Endothelial cell of umbilical vein (primary cell): ENCODE measurements at places on chromosomes 3 and 15. TPM values are rescaled to one million over a fixed set of nuclear protein-coding genes. Genes with fewer than 3 reads are reported as not detected.
A peak's percentile ranks its signal among the peaks of the same experiment; 100 is the strongest.

- DNase-seq, result peak; percentile 40
Observed at GRCh38 chr3:123880998-123881561, 3.1 kb downstream of the MYLK start.

DNA sequence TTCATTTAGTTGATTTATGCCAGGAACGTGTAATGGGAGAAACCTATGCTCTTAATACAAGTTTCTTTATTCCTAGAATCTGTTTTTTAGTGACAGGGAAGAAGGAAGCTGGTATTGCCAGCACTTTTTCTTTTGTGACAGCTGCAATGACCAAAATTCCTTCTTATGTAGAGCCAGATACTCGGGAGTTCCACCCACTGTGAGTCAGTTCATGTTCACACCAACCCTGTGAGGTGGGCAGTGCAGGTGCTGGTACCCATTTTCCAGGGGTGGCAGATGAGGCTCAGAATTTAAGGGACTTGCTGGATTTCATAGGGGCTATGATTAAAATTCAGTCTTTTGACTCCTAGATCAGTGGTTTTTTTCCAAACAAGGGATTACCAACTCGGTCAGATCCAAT is 34.7 kb downstream of the OXNAD1 start:
- DNase-seq, result no peak

DNA sequence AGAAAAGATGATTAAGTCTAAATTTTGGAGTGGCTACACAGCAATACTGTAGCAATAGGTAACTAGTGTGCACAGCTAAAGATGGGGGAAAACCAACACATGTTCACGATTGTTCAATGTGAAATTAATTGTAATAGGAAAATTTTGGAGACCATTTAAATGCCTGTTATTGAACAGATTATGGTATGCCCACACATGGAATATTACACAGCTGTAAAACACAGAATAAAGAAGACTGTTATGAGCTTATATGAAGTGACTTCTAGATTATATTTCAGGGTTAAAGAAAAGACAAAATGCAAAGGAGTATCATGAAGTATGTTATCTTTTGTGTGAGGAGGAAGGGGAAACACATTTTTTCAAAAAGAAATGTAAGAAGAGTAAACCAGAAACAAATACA is 43.8 kb downstream of the SPINK8 start:
- no peak for DNase-seq

GRCh38 chr3:139312959-139313358 is 30.9 kb upstream of the MRPS22 start:
- no peak for DNase-seq

GRCh38 chr15:51796847-51797401 is 32.5 kb upstream of the TMOD3 start:
- no peak for DNase-seq

DNA sequence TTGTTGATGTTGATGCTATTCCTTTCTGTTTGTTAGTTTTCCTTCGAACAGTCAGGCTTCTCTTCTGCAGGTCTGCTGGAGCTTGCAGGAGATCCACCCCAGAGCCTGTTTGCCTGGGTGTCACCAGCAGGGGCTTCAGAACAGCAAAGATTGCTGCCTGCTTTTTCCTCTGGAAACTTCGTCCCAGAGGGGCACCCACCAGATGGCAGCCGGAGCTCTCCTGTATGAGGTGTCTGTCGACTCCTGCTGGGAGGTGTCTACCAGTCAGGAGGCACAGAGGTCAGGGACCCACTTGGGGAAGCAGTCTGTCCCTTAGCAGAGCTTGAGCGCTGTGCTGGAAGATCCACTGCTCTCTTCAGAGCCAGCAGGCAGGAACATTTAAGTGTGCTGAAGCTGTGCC is 303.2 kb downstream of the ZIC1 start:
- DNase-seq, result no peak

DNA sequence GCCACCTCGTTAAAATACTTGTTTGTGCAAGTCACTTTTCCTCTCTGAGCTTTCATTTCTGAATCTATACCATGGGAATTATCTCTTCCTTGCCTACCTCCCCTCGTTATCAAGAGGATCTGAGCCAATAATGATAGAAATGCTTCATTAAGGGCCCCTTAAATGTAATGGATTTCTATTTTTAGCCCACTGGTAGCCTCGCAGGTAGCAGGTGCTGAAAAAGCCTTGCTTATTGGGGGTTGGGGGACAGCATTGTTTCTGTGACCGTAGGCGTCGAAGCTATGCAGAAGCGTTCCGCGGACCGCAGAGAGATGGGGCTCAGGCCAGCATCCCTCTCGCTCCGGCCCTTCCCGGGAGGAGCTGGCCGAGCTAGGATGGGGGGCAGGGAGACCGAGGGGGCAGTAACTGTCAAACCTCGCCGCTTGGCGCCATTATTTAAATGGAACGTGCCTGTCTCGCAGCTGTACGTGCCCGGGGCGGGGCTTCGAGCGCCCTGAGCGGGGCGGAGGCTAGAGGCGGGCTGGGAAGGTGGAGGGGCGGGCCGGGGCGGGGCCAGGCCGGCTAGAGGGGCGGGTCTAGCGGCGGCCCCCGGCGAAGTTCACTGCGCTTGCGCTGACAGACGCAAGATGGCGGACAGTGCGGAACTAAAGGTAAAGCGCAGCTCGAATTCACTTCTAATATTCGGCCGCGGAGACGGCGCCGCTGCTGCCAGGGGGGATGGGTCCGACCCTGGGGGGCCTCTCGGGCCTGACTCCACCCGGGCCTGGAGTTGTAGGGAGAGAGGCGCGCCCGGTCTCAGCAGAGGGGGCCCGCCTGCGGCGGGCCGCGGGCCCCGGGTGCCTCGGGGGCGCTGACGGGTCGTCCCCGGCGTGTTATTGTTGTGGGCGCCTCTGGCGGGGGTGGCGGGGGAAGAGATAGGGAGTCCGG is at the start of gene PIAS1:
TSS of gene PIAS1 (plus strand) at position 615 of the 927 bp plus-strand sequence. CDS start at position 627, 12 bp downstream.
- peak; percentile 95 for DNase-seq

- no peak for DNase-seq
Observed at GRCh38 chr15:91936927-91937326, 83.4 kb downstream of the SLCO3A1 start.

GRCh38 chr15:80931191-80931590 is 58.4 kb downstream of the MESD start:
- DNase-seq, result no peak

- no peak for DNase-seq
Observed at GRCh38 chr3:193978030-193978429, 157.9 kb upstream of the HES1 start.

DNA sequence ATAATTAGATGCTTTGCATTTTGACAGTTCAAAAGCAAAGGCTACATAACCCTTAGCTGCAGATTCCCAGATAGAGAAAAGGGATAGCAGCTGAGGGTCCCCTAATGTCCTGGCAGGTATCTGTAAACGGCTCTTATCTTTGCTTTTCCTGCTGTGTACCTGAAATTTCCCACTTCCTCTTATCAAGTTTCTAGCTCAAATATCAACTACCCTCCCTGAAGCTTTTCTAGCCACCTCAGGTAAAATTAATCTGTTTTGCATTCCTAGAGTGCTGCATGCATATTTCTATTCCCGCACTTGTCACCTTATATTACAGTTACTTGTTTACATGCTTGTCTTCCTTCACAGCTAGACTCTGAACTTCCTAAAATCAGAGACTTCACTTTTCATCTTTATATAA is 55.6 kb upstream of the STXBP5L start:
- DNase-seq, result no peak

DNA sequence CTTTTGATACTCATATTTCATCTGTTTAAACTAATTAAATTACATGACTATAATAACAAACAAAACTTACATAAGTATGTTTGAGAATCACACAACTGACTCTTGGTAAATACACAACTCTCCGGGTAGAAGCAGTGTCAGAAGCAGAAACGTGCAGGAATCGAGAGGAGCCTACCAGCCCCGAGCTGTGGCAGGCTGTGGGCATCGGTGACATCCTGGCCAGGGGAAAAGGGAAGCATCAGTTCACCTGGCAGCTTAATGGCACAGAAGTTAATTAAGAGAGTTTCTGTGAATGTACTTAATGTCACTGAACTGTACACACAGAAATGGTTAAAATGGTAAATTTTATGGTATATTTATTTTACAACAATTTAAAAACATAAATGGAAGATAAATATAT is 90.2 kb downstream of the CRTC3 start:
- no peak for DNase-seq

DNA sequence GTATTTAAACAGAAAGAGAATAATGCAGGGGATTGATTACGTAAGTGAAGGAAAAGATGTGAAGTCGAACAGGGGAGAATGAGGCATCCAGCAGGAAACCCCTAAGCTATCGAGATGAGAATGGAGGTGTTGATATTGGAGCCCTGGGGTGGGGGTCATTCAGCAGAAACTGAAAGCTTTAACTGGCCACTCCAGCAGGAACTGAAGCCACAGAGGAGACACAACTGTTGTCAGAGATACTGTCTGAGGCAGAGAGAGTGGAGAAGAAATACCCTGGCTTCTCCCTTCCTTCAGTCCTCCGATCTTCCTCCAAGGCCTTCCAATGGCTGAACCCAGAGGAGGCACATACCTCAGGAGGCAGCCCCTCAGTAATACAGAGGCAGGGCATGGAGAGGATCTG is 152.4 kb downstream of the THRB start:
- no peak for DNase-seq

DNA sequence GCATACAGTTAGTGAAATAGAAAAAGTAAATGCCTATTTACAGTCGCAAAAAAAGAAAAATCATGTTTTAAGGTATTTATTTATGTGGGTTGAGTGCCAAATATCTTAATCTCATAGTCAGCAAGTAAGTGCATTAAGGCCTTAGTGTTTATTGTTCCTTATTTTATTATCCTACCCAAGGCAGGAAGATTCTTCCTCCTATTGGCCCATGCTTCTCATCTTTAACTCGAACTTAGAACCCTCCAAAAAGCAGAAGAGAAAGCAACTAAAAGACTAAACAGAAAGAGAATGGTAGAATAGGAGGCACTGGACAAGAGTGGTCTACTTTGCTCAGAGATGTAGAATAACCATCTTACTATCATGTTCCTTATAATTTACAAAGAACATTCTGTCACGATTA is 7.5 kb downstream of the RFX7 start:
- no peak for DNase-seq

GRCh38 chr15:20294651-20295237 is 246.9 kb downstream of the GOLGA6L6 start:
- no peak for DNase-seq

GRCh38 chr15:67296188-67296587 is 41.6 kb downstream of the IQCH start:
- no peak for DNase-seq

DNA sequence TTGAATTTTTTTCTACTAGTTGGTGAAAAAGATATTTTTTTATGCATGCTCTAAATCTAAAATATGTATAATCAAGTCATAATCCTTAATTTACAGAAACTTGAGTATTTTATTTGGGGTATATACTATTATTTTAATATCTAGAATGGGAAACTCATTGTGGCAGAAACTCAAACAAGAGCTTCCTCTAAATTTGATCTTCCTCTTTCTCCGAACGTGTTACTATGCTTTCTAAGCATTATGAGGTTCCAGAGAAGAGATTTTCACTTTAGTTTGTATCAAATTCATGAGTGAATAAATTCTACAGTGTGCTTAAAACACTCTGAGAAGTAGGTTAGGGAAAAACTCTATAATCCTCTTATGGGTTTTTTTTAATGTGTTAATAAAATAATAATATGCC is 173.1 kb downstream of the POTEB3 start:
- no peak for DNase-seq

DNA sequence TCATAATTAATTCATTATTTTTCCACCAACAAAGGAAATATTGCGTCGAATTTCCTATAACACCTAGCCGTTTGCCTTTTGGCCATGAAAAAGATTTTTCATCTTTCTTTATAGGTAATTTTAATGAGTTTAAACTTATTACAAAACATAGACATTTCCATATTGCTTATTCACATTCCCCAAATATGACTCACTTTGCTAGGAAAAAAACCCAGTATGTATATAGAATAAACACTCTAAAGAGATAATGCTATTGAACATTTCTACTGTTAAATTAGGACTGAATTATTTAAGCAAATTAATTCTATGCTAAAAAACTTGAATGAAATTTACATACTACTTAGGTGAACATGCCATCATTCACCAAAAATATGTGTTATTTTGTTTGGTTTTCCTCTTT is 16.2 kb downstream of the ZPLD1 start:
- no peak for DNase-seq

- DNase-seq, result peak; percentile 58
Observed at GRCh38 chr3:40299721-40300335, 9.7 kb upstream of the EIF1B start.

The MAP2K5 gene
- polyA plus RNA-seq, result 4.9 and 5.6 TPM in 2 replicates

The C3orf33 gene
- 2.3 and 2.4 TPM in 2 replicates for polyA plus RNA-seq

The SKOR1 gene
- 0.05 and 0.06 TPM in 2 replicates for polyA plus RNA-seq

The RHCG gene
- not detected in 2 replicates for polyA plus RNA-seq

The SLC6A11 gene
- polyA plus RNA-seq, result not detected in 2 replicates

The SI gene
- not detected in 2 replicates for polyA plus RNA-seq

The CRABP1 gene
- 0.11 TPM in 1 of 2 replicates, not detected in the other for polyA plus RNA-seq
